ENCODE measurements at places on chromosomes 5 and 9.
A peak's percentile ranks its signal among the peaks of the same experiment; 100 is the strongest.

DNA sequence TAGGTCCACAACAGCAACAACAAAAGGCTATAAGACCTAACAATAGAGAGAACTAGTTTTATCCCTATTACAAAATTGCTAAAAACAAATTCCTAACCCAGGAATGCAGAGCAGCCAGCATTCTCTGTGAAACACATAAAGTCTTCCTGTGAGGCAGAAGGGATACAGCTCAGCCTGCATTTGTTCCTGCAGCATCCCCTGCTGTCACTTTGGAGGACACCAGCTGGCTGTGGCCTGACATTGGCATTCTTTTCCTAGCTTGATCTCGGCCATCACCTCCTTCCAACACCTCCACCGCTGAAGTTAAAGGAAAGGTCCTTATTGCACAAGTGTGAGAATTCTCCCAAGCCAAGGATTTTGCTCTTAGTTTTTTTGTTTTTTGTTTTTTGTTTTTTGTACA, 186.1 kb downstream of the SNCAIP start:
- no peak overlapping the region for H3K4me3 ChIP-seq
- no peaks in the 10 kb centered on the region for H3K36me3 ChIP-seq
- H3K27ac ChIP-seq, result no peak overlapping the region

- no peak for DNase-seq
- peaks cover 8% of the 10 kb centered on the region for H3K27me3 ChIP-seq
Measured at GRCh38 chr5:133425222-133425621, 187.1 kb downstream of the FSTL4 start.

- no peaks in the 10 kb centered on the region for H3K36me3 ChIP-seq
- no peak overlapping the region for H3K4me3 ChIP-seq
- no peaks in the 10 kb centered on the region for H3K27me3 ChIP-seq
- no peaks in the 10 kb centered on the region for H3K4me1 ChIP-seq
- H3K27ac ChIP-seq, result no peak overlapping the region
Measured at GRCh38 chr5:45162974-45163373, 354.2 kb downstream of the MRPS30 start.

GRCh38 chr5:159752622-159753275, 163.5 kb upstream of the ADRA1B start:
- DNase-seq, result no peak
- H3K4me3 ChIP-seq, result no peak overlapping the region
- no peaks in the 10 kb centered on the region for H3K27me3 ChIP-seq
- no peaks in the 10 kb centered on the region for H3K36me3 ChIP-seq
- no peaks in the 10 kb centered on the region for H3K4me1 ChIP-seq

GRCh38 chr5:111461934-111462333, 50.4 kb downstream of the STARD4 start:
- DNase-seq, result no peak
- H3K4me1 ChIP-seq, result no peaks in the 10 kb centered on the region
- H3K27ac ChIP-seq, result no peak overlapping the region
- H3K4me3 ChIP-seq, result no peak overlapping the region

GRCh38 chr5:56838409-56839039, 23.2 kb downstream of the MAP3K1 start:
- no peaks in the 10 kb centered on the region for H3K27me3 ChIP-seq
- H3K4me3 ChIP-seq, result no peak overlapping the region
- no peaks in the 10 kb centered on the region for H3K36me3 ChIP-seq
- DNase-seq, result peak; percentile 87

DNA sequence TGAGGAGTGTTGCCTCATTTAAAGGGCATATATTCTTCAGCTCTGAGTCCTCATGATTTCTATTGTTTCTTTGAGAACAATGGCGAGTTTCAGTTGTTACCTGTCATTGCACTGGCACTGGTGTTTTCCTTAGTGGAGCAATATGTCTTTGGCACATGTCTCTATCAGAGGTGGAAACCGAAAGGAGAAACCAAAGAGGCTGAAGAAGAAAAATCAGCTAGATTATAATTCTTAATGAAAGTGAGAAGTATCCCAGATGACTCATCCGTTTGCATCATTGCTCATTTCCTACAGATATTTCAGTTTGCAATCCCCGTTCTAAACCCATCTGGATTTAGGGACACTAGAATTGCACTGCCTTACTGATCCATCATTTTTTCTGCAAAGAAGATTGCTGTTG, 324.6 kb downstream of the TMEM232 start:
- H3K4me1 ChIP-seq, result no peaks in the 10 kb centered on the region
- DNase-seq, result no peak
- no peak overlapping the region for H3K27ac ChIP-seq
- no peaks in the 10 kb centered on the region for H3K36me3 ChIP-seq
- H3K4me3 ChIP-seq, result no peak overlapping the region

DNA sequence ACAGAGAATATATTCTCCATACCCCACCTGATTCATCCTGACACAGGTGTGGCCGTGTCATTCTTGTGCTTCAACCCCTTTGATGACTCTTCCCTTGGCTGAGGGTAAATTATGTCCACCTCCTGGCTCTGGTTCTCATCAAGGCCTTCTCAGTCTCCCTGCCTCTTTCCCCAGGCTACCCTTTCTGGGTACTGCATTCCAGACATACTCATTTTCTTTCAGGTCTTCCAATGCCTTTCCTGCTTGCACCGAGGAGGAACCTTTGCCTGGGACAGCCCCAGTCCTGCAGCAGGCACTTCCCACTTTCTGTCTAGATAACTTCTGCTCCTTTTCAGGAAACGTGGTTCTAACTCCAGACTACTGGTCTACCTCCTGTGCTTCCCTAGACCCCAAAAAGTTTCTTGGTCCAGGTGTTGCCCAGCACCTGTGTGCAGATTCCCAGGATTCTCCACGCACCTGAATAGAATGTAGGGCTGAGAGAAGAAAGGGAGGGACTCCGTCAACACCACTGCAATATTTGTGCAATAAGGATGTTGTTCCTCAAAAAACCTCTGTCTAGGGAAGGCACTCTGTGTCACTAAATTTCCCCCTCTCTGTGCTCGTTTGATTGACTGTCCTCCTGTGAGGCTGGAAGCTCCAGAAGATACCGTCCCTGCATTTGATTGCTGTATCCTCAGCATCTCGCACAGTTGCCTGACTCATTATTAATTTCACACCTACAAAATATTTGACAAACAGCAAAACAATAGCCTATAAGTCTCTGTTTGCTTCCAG, 255.4 kb upstream of the NFIL3 start:
- H3K36me3 ChIP-seq, result no peaks in the 10 kb centered on the region
- no peak overlapping the region for H3K27ac ChIP-seq
- H3K27me3 ChIP-seq, result no peaks in the 10 kb centered on the region
- no peak overlapping the region for H3K4me3 ChIP-seq
- peaks cover 9% of the 10 kb centered on the region for H3K4me1 ChIP-seq
- no peak for DNase-seq
